Sigmoid colon (tissue), 7 donors: ENCODE measurements at places on chromosomes 7 and 10. TPM values are rescaled to one million over a fixed set of nuclear protein-coding genes. Genes with fewer than 3 reads are reported as not detected.

Gene PTN
- total RNA-seq: 42.6 TPM

Gene WNT16
- 0.49 TPM for total RNA-seq

Gene RBM20
- 7.8 TPM for total RNA-seq

Gene TEX47
- total RNA-seq: not detected

Gene ENTPD1
- total RNA-seq: 28.2 TPM

Gene PALD1
- total RNA-seq: 13.9 TPM

Gene KLLN
- total RNA-seq: 0.14 TPM

GRCh38 chr7:87648316-87648715 lies 20.1 kb downstream of the RUNDC3B start:
- H3K27ac ChIP-seq: no peak overlapping the region
- no peak overlapping the region for H3K4me3 ChIP-seq
- no peaks in the 10 kb centered on the region for H3K36me3 ChIP-seq
- no peak for DNase-seq

DNA sequence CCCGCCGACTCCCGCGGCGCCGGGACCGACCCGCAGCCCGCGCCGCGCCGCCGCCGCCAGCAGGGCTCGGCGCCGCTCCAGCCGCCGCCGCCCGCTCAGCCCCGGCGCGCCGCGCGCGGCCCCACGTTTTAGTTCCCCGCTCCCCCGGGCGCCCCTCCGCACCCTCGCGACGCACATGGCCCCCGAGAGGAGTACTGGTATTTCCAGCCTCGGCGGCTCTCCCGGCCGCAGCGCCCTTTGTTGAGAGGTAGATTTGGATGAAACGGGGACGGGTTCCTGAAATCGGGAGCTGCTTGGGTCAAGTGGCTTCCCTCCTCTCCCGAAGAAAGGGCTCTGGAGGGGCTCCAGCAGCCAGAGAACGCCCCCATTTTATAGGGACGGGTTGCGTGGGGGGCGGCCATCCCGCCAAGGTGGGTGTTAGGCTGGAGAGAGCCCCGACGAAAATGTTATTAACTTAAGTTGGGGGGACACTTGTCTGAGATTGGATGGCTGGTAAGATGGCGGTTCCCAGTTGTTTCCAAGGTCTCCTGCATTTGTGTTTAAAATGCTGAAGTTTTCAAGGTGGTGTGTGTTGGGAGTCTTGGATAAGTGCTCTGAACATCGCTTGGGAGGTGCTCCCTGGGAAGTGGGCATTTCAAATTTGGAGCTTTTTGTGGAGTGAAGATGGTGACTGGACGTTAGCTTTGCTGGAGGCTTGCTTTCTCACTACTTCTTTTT lies 1.2 kb downstream of the BMI1 start:
- H3K27ac ChIP-seq: peak overlapping the region; percentile 60
- H3K36me3 ChIP-seq: no peaks in the 10 kb centered on the region
- DNase-seq: peak; percentile 74
- peaks cover 67% of the 10 kb centered on the region for H3K4me1 ChIP-seq
- no peaks in the 10 kb centered on the region for H3K27me3 ChIP-seq

GRCh38 chr7:28722684-28723083 lies 235.4 kb downstream of the TRIL start:
- no peaks in the 10 kb centered on the region for H3K27me3 ChIP-seq
- peaks cover 10% of the 10 kb centered on the region for H3K4me1 ChIP-seq
- no peak for DNase-seq
- H3K36me3 ChIP-seq: no peaks in the 10 kb centered on the region
- H3K4me3 ChIP-seq: no peak overlapping the region
- H3K27ac ChIP-seq: no peak overlapping the region

- no peak overlapping the region for H3K27ac ChIP-seq
- H3K4me1 ChIP-seq: no peaks in the 10 kb centered on the region
- H3K27me3 ChIP-seq: no peaks in the 10 kb centered on the region
- no peaks in the 10 kb centered on the region for H3K36me3 ChIP-seq
Observed at GRCh38 chr7:137266764-137267163, 76.8 kb downstream of the PTN start.

GRCh38 chr7:151924508-151924907 lies 31.7 kb upstream of the GALNTL5 start:
- H3K36me3 ChIP-seq: no peaks in the 10 kb centered on the region
- no peaks in the 10 kb centered on the region for H3K27me3 ChIP-seq
- DNase-seq: no peak

- no peaks in the 10 kb centered on the region for H3K4me1 ChIP-seq
- H3K36me3 ChIP-seq: no peaks in the 10 kb centered on the region
- no peaks in the 10 kb centered on the region for H3K27me3 ChIP-seq
- no peak overlapping the region for H3K27ac ChIP-seq
- no peak for DNase-seq
Observed at GRCh38 chr10:94878649-94879048, 59.8 kb upstream of the CYP2C9 start.

DNA sequence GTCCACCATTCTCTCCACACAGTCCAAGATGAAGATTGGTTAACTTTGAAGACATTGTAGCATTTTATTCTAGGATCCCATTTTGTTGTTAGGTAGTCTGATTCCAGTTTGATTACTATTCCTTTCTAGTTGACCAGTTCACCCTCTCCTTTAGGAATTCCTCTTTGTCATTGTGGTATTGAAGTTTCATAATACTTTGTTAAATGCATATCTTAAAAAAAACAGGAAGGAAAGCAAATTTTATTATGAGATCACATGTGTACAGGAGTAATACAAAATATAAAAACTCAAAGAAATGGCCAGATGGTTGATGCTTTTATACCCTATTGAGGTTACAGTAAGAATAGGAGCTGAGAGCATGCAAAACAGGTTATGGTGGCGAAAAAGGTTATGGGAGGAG lies 15.5 kb upstream of the SEMA3C start:
- no peaks in the 10 kb centered on the region for H3K36me3 ChIP-seq
- no peaks in the 10 kb centered on the region for H3K27me3 ChIP-seq
- H3K4me3 ChIP-seq: no peak overlapping the region
- no peak overlapping the region for H3K27ac ChIP-seq

GRCh38 chr7:83532219-83532618 lies 116.7 kb downstream of the SEMA3E start:
- no peaks in the 10 kb centered on the region for H3K36me3 ChIP-seq
- no peak for DNase-seq
- no peak overlapping the region for H3K4me3 ChIP-seq
- no peak overlapping the region for H3K27ac ChIP-seq
- H3K27me3 ChIP-seq: no peaks in the 10 kb centered on the region

DNA sequence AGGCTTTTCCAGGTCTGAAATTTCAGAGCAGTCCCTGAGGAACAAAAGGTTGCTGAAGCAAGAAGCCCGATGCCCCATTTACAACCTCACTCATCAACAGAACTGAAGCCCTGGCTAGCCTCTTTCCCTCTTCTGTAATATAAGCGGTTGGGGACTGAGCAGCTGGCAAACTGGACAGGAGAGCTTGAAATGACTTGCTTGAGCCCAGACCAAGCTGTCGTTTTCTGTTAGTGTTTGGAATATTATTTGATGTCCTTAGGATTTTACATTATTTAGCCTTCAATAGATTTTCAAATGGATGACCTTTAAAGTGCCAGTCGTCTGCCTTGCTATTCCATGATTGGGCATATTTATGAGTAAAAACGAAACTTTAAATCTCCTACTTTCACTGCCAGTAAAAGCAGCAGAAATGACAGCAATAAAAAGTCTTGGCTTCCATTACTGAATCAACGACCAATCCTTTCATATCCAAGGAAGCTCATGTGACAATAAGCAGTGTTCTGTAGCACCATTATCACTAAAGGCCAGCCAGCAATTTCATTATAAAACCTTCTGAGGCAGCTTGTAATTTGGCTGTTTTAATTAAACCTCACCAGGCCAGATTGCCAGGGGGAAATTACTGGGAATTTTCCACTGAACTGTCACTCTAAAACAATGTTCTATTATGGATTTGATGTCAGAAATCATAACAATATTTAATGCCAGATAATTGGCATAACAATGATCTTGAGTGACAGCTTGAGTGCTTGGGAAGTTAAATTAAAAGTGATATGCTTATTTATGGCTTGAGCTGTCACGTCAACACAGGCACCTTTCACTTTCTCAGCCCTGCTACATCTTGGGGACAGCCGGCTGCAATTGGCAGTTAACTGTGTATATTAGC lies 85.9 kb downstream of the LSMEM1 start:
- peaks cover 11% of the 10 kb centered on the region for H3K4me1 ChIP-seq
- H3K27me3 ChIP-seq: no peaks in the 10 kb centered on the region
- H3K4me3 ChIP-seq: no peak overlapping the region
- H3K36me3 ChIP-seq: no peaks in the 10 kb centered on the region

DNA sequence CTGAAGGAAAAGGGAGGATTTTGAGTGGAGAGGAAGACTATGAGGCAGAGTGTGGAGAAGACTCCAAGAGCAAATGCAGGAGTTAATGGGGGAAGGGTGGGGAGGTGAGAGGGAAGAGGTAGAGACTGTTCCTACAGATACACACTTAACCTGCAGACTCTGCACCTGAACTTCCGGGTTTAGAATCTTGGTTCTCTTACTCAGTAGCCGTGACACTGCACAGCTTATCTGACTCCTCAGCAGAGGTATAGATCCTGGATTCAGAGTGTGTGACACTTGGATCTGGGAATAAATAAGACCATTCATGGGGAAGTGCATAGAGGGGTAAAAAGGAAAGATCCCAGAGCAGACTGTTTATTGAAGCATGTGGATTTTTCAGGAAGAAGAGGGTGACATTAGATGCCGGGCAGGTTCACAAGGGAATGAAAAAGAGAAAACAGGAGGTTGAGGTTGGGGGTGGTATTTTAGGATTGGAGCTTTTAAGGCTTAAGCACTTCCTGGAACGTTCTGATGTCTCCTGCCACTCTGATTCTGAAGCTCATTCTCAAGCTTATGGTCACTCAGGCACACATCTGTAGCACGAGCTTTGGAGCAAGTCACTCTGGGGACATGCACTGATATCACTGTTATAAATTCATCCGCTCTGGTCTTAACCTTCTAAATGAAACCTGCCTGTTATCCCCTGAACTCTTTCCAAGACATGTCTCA lies 5.7 kb upstream of the ZC3HAV1L start:
- no peaks in the 10 kb centered on the region for H3K4me1 ChIP-seq
- no peak overlapping the region for H3K4me3 ChIP-seq
- no peak for DNase-seq
- H3K27ac ChIP-seq: no peak overlapping the region
- peaks cover 2% of the 10 kb centered on the region for H3K36me3 ChIP-seq

DNA sequence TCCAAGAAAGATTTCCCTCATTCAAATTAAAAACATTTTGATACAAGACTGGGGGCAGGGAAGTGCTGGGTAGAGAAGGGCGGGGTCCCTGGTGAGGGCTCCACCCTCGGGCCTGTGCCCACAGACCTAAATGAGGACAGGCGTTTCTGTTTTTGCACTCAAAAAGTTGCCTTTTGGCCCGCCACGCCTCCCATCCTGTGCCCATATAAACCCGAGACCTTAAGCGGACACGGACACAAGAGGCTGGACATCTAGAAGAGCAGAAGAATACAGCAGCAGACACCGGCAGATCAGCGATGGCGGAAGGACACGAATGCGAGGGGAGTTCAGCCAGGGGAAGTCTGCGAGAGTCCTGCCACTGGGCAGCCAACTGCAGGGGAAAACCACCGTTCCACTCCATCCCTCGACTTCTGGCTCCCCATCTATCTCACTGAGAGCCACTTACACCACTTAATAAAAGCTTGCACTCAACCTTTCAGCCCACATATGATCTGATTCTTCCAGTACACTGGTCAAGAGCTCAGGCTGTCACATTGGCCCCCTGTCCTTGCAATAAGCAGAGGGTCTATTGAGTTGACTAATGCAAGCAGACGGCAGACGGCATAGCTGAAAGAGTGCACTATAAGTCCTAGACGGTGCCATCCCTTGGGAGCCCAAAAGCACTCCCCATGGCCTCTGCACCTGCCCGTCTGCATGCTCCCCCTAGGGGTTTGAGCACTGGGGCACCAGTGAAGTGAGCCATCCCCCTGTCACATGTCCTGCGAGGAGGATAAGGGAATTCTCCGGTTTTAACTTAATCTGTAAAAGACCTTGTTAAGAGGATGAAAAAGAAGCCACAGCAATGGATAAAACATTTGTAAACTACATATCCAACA lies 181.8 kb upstream of the PRSS1 start:
- no peaks in the 10 kb centered on the region for H3K4me1 ChIP-seq
- no peak overlapping the region for H3K27ac ChIP-seq
- H3K36me3 ChIP-seq: no peaks in the 10 kb centered on the region
- no peak for DNase-seq

GRCh38 chr7:12954380-12955033 lies 267.1 kb downstream of the ARL4A start:
- H3K27me3 ChIP-seq: no peaks in the 10 kb centered on the region
- H3K4me1 ChIP-seq: no peaks in the 10 kb centered on the region
- H3K4me3 ChIP-seq: no peak overlapping the region
- DNase-seq: no peak
- H3K27ac ChIP-seq: no peak overlapping the region
- H3K36me3 ChIP-seq: no peaks in the 10 kb centered on the region

DNA sequence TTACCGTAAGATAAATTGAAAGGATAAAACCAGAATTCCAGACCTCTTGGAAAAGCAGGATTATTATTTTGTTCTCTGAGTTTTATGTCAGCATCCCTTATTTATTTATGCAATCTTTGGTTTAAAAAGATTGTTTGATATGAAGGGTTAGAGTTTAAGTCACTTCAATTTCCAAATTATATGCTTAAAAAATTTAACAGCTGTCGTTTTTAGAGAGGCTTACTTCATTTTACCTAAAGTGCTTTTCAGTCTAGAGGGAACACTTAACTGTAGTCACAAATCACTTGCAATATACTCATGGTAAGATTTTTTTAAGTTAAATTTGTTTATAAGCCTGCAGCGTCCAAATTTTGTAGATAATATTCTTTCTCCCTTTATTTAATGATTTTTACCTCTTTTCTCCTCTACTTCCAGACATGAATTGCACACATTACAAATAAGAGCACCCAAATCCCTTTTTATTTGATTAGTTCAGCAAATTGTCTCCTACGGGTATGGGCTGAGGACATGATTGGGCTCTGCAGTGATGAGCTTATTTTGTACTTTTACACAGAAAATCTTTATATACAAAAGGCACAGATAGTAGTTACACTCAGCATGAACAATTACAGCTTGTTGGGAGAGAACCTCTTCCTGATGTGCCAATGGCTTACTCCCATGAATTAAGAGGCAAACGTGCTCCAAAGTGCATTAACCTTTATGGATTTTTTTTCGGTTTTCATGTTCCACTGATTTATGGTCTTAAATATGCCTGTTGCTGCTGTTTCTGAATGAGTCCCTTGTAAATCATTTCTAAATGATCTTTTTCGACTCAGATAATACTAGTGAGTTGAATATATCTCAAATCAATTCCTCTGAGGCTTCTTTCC lies 319.3 kb upstream of the LRGUK start:
- no peaks in the 10 kb centered on the region for H3K36me3 ChIP-seq
- H3K4me1 ChIP-seq: no peaks in the 10 kb centered on the region
- no peak overlapping the region for H3K27ac ChIP-seq

GRCh38 chr10:112952282-112953173 lies 2.5 kb downstream of the TCF7L2 start:
- H3K4me3 ChIP-seq: peak overlapping the region; percentile 91
- peak; percentile 64 for DNase-seq
- H3K36me3 ChIP-seq: no peaks in the 10 kb centered on the region
- H3K27me3 ChIP-seq: no peaks in the 10 kb centered on the region

DNA sequence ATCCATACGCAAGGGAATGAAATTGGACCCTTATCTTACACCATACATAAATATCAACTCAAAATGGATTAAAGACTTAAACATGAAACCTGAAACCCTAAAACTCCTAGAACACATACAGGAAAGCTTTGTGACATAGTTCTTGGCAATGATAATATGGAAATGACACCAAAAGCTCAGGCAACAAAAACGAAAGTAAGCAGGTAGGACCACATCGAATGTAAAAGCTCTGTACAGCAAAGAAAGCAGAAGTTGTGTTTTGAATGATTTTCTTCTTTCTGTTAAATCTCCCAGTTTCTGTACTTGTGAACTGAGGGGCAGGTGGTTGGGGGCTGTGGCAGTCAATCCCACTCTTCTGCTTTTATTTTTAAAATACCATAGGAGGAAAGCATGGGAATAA lies 368.4 kb upstream of the PODXL start:
- no peak for DNase-seq
- H3K36me3 ChIP-seq: no peaks in the 10 kb centered on the region
- no peak overlapping the region for H3K27ac ChIP-seq
- H3K4me1 ChIP-seq: no peaks in the 10 kb centered on the region
- no peak overlapping the region for H3K4me3 ChIP-seq
